Colonic mucosa (tissue), 4 donors: ENCODE measurements at places on chromosomes 2 and 18. TPM values are rescaled to one million over a fixed set of nuclear protein-coding genes. Genes with fewer than 3 reads are reported as not detected.

DNA sequence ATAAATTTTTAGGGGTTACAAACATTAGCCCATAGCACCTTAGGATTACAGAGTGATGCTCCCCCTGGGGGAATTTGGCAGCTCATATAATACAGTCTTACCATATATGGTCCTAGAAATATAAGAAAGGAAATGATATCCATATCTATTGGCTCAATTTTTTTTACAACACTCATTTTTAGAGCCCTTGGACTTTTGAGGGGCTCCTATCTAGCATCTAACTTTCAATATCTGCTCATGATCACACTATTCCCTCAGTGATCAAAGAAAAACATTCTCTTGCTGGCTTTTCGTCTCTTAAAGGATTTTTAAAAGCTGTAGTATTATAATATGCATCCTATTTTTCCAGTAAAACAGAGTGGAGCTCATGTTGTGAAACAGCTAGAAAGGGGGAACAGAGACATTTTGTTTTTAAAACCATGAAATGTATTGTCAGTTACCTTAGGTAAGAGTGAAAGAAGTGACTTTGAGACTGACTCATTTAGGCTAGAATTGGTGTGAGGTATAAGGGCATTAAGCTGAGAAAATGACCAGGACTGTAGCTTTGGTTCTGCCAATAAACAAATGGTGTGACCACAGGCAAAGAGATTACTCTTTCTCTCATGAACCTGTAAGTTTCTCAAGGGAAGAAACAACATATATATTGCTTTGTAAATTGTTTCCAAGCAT is 65.8 kb downstream of the ALPK2 start:
- DNase-seq = no peak

- no peak for DNase-seq
These were observed 318.1 kb downstream of the TRIB2 start for GRCh38 chr2:13034861-13035260.

NXPH2 gene
- total RNA-seq = not detected

ASXL3 gene
- total RNA-seq = 0.59 TPM

ZRANB3 gene
- total RNA-seq = 7.8 TPM

ANTXR1 gene
- total RNA-seq = 17.0 TPM

TLX2 gene
- 0.40 TPM for total RNA-seq
